Gastroesophageal sphincter (tissue), 4 donors: ENCODE measurements at places on chromosomes 4 and X.

DNA sequence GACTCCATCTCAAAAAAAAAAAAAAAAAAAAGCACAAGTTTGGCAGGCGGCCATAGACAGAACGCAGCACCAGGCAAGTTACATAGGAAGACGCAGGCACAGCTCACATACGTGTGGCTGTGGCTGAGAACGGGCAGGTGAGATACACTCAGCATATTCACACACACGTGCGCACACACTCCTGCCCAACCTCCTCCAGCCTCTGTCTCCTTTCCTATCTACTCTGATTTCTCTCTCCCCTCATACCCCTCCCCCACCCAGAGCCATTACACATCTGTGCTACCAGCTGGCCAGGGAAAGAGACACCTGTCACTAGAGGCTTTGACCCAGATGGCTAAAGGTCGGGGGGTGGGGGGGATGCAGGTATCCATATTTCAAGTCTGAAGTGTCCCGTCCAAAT lies 2.2 kb upstream of the SLC38A5 start:
- no peak overlapping the region for H3K4me3 ChIP-seq
- H3K36me3 ChIP-seq = no peaks in the 10 kb centered on the region
- H3K27me3 ChIP-seq = peaks cover 6% of the 10 kb centered on the region
- H3K27ac ChIP-seq = no peak overlapping the region
- H3K4me1 ChIP-seq = peaks cover 33% of the 10 kb centered on the region
- ATAC-seq = no peak

DNA sequence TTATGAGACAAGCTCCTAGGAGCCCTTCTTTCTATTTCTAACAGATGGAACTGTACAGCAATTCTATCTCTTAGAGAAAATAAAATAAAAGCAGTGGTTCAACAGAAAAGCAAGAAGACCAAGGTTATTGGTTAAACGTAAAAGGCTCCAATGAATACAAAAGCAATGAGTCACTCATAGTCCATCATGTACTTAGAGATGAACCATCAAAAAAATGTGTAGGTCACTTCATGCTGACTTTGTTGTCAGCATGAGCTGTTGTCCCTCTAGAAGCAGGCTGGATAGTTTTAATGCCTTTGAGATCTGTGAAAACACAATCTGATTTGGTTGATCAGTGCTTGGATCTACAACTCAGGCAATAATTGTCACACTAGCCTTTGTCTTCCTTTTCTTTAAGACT lies 378.6 kb upstream of the ANXA10 start:
- H3K4me3 ChIP-seq = no peak overlapping the region
- H3K27me3 ChIP-seq = no peaks in the 10 kb centered on the region
- no peak overlapping the region for H3K27ac ChIP-seq
- no peak for ATAC-seq

DNA sequence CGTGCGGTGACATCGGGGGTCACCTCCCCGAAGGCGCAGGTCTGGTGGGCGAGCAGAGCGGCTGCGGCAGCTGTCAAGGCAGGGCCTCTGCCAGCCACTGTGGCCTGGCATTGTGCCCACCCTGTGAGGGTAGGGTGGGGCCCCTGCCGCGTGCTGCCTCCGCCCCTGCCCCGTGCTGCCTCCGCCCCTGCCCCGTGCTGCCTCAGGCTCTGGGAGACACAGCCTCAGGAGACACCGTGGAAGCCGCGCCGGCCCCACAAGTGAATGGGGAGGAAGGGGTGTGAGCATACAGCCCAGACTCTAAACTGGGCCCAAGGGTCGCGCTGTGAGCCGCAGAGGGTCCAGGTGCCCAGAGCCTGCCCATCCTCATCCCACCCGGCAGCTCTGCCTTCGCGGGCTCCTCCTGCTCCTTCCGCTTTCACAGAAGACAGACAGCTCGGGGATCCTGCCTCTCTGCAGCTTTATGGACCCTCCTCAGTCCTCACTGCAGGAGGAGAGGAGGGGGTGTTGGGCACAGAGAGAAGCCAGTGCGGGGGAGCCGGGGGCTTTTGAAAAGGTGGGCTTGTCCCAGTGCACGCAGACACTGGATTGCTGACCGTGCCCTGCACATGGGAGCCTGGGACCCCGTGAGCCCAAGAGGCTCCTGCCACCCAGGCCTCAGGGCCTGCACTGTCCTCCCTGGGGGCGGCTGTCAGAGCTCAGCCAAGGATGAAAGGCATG lies 27.4 kb downstream of the PCGF3 start:
- peaks cover 80% of the 10 kb centered on the region for H3K36me3 ChIP-seq
- H3K27me3 ChIP-seq = no peaks in the 10 kb centered on the region
- H3K4me1 ChIP-seq = no peaks in the 10 kb centered on the region

- H3K4me1 ChIP-seq = peaks cover 2% of the 10 kb centered on the region
- H3K27me3 ChIP-seq = no peaks in the 10 kb centered on the region
- ATAC-seq = no peak
- peak overlapping the region; percentile 76 for H3K4me3 ChIP-seq
- H3K36me3 ChIP-seq = no peaks in the 10 kb centered on the region
Observed at GRCh38 chrX:153969904-153970356, 1.7 kb downstream of the HCFC1 start.

DNA sequence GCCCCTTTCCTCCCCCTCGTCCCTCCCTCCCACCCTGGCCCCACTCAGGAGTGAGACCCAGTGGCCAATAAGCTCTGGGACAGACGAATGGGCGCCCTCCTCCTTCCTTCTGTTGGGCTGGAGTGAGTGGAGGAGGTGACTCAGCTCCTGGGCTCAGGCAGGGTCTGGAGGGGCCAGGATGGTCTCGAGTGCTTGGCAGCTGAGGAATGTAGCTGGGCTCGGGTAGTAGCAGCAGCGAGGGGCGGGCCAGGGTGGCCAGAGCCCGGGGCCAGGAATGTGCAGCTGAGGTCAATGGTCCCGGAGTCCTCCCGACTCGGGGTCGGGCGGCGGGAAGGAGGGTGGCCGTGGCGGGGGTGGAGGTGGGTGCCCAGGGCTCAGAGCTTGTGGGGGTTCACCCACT lies 15.0 kb downstream of the G6PD start:
- no peak overlapping the region for H3K27ac ChIP-seq
- H3K4me1 ChIP-seq = no peaks in the 10 kb centered on the region
- peaks cover 45% of the 10 kb centered on the region for H3K36me3 ChIP-seq
- H3K27me3 ChIP-seq = no peaks in the 10 kb centered on the region
- H3K4me3 ChIP-seq = no peak overlapping the region

GRCh38 chr4:184514121-184514988 lies 40.0 kb upstream of the IRF2 start:
- peak overlapping the region; percentile 52 for H3K27ac ChIP-seq
- no peaks in the 10 kb centered on the region for H3K36me3 ChIP-seq
- no peaks in the 10 kb centered on the region for H3K27me3 ChIP-seq
- peak; percentile 94 for ATAC-seq
- H3K4me3 ChIP-seq = no peak overlapping the region

GRCh38 chr4:20565075-20565721 lies 135.1 kb upstream of the PACRGL start:
- peak overlapping the region; percentile 9 for H3K27ac ChIP-seq
- no peak overlapping the region for H3K4me3 ChIP-seq
- peaks cover 22% of the 10 kb centered on the region for H3K36me3 ChIP-seq

DNA sequence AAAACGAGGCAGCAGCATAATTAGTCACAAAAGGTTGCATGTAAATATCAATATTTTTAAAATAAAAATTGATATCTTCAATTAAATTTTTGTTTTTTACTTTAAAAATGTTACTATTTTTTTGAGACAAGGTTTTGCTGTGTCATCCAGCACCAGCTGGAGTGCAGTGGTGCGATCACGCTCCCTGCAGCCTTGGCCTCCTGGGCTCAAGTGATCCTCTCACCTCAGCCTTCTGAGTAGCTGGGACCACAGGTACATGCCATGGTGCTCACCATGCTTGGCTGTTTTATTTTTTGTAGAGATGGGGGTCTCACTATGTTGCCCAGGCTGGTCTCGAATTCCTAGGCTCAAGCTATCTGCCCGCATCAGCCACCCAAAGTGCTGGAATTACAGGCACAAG lies 96.8 kb upstream of the FRAS1 start:
- no peak overlapping the region for H3K4me3 ChIP-seq
- H3K36me3 ChIP-seq = no peaks in the 10 kb centered on the region
- no peaks in the 10 kb centered on the region for H3K4me1 ChIP-seq
- H3K27ac ChIP-seq = no peak overlapping the region

DNA sequence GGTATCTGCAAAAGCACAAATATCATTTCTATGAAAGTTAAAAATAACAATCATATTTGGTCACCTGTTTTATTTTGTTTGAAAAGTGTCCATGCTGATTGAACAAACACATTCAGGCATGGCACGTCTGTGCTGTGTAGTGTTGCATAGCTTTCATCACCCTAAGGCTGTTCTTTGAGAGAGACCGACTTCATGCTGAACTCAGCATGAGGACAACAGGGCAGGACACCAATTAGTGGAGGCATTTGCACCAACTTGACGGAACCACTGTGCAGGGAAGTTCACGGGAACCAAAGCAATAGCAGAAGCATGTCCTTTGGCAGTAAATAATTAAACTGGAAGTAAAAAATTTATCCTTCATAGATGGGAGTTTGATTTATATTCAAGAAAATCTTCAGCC lies 158.4 kb upstream of the SLC7A11 start:
- no peak for ATAC-seq
- no peak overlapping the region for H3K27ac ChIP-seq
- no peaks in the 10 kb centered on the region for H3K4me1 ChIP-seq
- H3K27me3 ChIP-seq = no peaks in the 10 kb centered on the region
- no peak overlapping the region for H3K4me3 ChIP-seq
- no peaks in the 10 kb centered on the region for H3K36me3 ChIP-seq

DNA sequence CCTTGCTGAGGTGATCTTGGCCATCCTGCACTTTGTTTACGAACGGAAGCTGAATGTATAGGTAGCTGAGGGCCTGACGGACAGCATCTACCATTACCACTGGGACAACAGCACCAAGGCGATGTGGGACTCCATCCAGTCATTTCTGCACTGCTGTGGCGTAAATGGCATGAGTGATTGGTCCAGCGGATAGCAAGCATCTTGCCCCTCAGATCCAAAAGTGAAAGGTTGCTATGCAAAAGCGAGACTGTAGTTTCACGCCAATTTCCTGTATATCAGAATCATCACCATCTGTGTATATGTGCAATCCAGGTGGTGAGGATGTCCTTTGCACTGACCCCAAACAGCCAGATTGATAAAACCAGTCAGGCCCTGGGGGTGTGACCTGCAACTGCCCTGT lies 4.2 kb upstream of the PYURF start:
- H3K27me3 ChIP-seq = no peaks in the 10 kb centered on the region
- H3K36me3 ChIP-seq = no peaks in the 10 kb centered on the region
- no peak overlapping the region for H3K27ac ChIP-seq
- no peak overlapping the region for H3K4me3 ChIP-seq

DNA sequence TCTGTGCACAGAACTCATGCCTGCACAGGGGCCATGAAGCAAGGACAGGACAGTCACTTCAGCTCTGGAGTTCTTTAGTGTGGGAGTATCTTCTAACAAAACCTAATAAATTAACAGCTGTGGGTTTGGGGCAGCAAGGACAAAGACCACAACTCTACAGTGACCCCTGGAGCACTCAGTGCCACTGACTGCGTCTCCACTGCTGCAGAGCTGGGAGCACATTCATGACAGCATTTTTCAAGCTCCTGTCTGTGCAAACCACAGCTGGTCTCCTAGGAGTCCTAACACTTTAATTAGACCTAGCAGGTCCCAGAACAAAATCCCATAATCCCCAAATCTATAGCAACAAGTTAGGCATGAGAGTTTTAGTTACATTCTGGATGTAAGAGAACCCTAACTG lies 76.5 kb downstream of the RTL9 start:
- ATAC-seq = no peak
- no peaks in the 10 kb centered on the region for H3K4me1 ChIP-seq
- H3K27ac ChIP-seq = no peak overlapping the region
- H3K4me3 ChIP-seq = no peak overlapping the region
- no peaks in the 10 kb centered on the region for H3K27me3 ChIP-seq
- no peaks in the 10 kb centered on the region for H3K36me3 ChIP-seq

DNA sequence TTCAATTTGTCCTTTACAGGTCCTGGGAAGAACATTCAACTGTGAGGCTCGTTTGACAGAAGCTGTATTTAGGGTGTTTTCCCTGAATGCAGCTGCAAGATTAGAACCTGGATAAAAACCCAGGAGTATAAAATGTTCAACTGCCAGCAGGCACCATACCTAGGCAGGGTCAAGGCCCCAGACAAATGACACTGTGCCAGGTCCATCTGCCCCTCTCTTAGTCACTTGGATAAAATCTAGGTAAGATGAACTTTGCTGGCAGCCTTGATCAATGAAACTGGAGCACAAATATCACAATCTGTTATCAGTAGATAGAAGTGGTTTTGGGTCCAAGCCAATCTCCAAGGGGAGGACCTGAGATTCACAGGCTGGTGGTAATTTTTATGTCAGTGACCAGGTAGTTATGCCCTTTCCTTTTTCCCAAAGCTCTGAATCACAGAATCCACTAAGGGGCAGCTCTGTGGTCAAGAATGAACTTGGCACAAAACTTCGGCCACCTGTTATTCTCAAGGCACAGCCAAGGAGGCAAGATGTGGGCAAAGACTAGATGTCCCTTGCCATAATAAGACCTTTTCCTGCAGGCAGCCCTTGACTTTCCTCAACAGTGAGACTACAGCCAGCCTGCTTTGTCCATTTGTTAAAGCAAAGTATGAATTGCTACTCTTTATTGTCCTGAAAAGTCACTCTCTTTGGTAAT lies 501.0 kb downstream of the PPARGC1A start:
- ATAC-seq = no peak
- no peak overlapping the region for H3K4me3 ChIP-seq
- no peaks in the 10 kb centered on the region for H3K27me3 ChIP-seq
- no peak overlapping the region for H3K27ac ChIP-seq

DNA sequence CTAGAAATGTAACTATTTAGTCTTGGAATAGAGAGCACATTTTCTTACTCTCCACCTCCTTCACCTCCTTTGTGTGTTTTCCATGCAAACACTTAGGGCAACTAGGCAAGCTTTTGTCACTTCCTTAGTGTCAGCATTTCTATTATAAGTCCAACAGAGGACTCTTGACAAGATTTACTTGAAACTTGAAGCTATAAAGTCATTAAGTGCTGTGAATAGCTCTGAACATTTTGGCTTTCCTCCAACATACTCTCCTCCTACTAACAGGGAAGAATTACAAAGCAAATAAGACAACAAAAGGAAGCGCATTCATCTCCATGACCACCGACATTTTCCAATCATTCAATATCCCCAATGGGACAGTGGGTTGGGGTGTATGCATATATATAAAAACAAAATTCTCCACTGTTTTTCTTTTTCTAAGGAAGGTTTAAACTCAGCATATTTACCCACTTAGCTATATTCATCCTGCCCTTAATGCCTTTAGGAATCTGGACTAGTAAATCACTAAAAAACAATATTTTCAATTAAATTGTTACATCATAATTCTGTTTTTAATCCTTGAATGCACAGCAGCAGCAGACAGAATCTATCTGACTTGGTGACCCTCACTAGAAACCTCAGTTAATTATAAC lies 264.6 kb downstream of the SNCA start:
- no peak overlapping the region for H3K4me3 ChIP-seq
- no peak for ATAC-seq
- no peaks in the 10 kb centered on the region for H3K4me1 ChIP-seq
- H3K27me3 ChIP-seq = peaks cover 6% of the 10 kb centered on the region
